COR-L47 (cell line): ENCODE measurements at places on chromosomes 6 and 20.

- DNase-seq = no peak
Measured at GRCh38 chr20:63840405-63840828, 9.4 kb upstream of the ZBTB46 start.

DNA sequence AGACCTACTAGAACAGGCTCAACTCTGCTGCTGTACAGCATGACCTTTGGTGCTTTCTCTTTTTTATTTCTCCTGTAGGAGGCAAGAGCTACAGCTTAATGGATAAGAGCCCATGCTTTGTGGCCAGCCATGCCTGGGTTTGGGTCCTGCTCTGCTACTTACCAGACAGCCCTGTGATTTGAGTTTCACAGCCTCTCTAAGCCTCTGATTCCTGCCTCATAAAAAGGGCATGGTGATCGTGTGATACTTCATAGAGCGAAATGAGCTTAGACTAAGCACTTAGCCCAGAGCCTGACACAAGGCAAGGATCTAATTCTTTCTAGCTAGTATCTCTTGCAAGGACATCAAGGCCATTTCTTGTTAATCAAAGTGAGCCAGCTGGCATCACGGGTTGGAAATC is 19.3 kb upstream of the PDE7B start:
- no peak for DNase-seq

DNA sequence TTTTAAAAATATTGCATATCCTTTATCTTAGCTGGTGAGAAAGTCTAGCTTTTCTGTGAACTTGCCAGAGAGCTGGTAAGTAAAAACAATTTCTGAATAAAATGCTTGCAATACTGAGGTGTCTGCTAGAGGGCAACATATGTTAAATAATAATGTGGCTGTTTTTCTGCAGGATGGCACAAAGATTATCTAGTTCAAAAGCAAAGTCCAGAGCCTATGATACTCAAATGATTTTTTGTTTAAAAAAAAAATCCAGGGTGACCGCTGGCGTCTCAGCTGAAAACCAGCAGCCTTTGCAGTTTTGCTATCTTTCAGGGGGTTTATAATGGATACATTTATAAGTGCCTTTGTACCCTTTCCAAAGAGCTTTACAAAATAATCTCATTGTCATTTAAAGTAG is 194.9 kb downstream of the PHACTR1 start:
- peak; percentile 28 for DNase-seq

DNA sequence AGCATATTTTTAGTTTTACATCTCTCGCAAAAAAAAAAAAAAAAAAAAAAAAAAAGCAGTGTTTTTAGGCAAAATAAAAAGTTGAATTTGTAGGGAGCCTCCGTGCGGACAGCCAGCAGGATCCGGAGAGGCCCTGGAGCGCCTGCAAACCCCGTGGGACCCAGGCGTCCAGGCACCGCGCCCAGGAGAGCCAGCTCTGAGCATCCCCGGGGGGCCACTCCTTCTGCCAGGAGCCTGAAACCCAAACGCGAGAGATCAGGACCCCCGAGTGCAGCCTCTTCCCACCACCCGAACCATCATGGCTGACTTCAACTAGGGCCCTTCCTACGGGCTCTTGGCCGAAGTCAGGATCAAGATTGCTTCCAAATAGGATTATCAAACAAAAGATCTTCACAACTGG is 54.1 kb upstream of the LY86 start:
- DNase-seq = no peak

DNA sequence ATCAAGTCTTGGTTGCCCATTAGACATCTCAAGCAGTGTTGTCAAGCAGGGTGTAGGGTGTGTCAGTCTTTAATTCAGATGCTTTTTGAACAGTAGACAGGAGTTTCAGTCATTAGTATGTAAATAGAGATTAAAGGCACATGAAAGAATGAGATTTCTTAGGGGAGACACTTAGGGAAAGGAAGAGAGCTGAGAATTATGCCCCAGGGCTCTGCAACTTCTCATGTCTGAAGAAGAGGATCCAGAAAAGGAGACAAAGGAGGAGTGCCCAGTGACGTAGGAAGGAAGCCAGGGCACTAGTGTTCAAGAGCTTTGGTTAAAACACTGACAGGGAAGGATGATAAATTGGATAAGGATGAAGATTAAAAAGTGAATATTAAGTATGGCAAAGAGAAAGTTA is 569.7 kb downstream of the NKAIN2 start:
- no peak for DNase-seq

GRCh38 chr6:30840084-30840934 is 44.0 kb upstream of the DDR1 start:
- no peak for DNase-seq

DNA sequence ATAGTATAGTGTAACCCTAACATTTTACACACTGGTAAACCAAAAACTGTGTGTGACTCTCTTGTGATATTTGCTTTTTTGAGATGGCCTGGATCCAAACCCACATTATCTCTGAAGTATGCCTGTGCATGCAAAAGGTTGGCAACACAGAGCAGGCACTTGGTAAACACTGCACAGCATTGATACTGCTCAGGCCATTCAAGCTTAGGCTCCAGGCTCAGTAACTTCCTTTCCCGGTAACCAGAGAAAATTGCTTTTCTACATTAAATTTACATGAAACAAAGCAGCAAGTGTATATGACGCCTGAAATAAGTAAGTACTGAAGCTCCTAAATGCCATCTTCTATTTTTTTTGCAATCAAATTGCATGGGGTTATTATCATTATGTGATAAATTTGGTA is 205.7 kb downstream of the EPM2A start:
- no peak for DNase-seq

- DNase-seq = no peak
Measured at GRCh38 chr6:54876365-54876764, 29.8 kb downstream of the FAM83B start.

DNA sequence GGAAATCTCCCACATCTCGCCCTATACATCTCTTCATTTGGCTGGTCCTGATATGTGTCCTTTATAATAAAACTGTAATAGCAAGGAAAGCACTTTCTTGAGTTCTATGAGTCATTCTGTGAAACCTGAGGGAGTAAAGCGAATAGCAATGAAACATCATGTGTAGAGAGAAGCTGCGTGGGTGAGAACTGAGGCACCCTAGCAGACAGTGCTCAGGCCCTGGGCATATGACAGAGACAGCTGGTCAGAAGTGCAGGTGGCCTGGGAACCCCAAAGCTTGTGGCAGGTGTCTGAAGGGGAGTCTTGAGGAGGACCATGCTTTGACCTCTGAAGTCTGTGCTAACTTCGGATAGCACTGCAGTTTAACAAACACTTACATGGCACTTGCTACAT is 1.3 kb upstream of the BLOC1S5 start:
- no peak for DNase-seq

DNA sequence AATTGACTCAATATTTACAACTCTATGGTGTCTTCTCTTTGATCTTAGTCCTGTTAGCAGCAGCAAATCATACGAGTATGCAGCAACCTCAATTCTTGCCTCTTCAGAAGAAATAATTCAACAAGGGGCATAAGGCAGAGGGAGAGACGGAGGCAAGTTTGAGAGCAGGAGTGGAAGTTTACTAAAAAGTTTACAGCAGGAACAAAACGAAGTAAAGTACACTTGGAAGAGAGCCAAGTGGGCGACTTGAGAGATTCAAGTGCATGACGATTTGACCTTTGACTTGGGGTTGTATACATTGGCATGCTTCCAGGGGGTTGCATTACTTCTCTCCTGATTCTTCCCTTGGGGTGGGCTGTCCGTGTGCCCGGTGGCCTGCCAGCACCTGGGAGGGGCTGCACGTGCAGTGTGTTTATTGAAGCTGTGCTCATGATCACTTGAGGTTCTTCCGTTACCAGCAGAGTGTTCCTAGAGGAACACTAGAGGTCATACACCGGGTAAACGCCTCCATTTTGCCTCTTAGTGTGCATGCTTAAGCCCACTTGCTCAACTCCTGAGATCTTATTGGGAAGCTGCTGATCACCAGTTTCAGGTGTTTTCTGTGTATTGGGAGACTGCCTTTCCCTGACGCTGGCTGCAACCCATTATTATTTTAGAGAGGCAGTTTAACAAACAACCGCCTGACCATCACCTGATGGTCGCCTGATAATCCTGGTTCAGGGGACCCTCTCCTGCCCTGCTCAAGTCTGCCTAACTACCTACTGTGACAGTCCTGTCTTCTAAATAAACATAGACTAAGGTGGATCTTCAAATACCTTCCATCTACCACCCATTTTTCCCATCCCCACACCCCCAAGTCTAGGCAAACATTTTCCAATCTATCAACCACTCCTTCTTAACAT is 172.4 kb upstream of the MYLIP start:
- no peak for DNase-seq

GRCh38 chr6:126926926-126927325 is 191.5 kb upstream of the RSPO3 start:
- no peak for DNase-seq

GRCh38 chr6:154488802-154489437 is 21.6 kb downstream of the CNKSR3 start:
- DNase-seq = no peak

- no peak for DNase-seq
Measured at GRCh38 chr6:3693831-3694230, 57.7 kb downstream of the PXDC1 start.

- DNase-seq = peak; percentile 3
Measured at GRCh38 chr6:129748212-129748900, 38.4 kb upstream of the ARHGAP18 start.

GRCh38 chr6:116450769-116451740 is 10.1 kb upstream of the CALHM6 start:
- DNase-seq = no peak

DNA sequence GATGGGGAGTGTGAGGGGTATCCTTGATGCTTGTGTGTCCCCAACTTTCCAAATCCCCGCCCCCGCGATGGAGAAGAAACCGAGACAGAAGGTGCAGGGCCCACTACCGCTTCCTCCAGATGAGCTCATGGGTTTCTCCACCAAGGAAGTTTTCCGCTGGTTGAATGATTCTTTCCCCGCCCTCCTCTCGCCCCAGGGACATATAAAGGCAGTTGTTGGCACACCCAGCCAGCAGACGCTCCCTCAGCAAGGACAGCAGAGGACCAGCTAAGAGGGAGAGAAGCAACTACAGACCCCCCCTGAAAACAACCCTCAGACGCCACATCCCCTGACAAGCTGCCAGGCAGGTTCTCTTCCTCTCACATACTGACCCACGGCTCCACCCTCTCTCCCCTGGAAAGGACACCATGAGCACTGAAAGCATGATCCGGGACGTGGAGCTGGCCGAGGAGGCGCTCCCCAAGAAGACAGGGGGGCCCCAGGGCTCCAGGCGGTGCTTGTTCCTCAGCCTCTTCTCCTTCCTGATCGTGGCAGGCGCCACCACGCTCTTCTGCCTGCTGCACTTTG is at the start of gene TNF:
Gene TNF, plus strand, starts transcription at position 231 of the 567 bp plus-strand sequence. Its CDS starts 177 bp downstream, at position 408.
- DNase-seq = no peak

GRCh38 chr20:49792006-49792405 is 20.6 kb upstream of the SLC9A8 start:
- no peak for DNase-seq

- DNase-seq = no peak
Measured at GRCh38 chr20:40443753-40444152, 245.3 kb downstream of the MAFB start.

GRCh38 chr6:166257911-166258318 is 50.3 kb downstream of the PRR18 start:
- no peak for DNase-seq

DNA sequence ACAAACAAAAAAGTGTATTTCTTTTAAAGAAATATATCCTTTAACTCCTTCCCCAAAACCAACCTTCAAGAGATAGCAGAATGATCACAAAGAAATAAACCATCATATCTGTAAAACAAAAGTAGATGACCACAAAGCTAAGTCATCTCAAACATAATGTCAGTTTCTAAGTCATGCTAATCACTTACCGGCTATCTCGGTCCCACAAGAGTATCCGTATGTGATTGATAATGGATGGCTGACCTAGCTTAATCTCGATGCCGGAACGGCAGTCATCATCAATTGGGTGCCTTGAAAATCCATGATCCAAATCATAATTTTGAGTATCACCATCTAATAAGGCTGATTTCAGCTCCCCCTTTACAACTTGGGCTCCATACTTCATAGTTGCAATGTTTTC is 59.7 kb downstream of the BTBD9 start:
- no peak for DNase-seq

- no peak for DNase-seq
Measured at GRCh38 chr6:123769431-123769830, 34.2 kb upstream of the NKAIN2 start.

- DNase-seq = no peak
Measured at GRCh38 chr6:70531133-70531532, 35.6 kb upstream of the SDHAF4 start.

- DNase-seq = no peak
Measured at GRCh38 chr20:21393166-21393565, 4.2 kb downstream of the NKX2-4 start.

DNA sequence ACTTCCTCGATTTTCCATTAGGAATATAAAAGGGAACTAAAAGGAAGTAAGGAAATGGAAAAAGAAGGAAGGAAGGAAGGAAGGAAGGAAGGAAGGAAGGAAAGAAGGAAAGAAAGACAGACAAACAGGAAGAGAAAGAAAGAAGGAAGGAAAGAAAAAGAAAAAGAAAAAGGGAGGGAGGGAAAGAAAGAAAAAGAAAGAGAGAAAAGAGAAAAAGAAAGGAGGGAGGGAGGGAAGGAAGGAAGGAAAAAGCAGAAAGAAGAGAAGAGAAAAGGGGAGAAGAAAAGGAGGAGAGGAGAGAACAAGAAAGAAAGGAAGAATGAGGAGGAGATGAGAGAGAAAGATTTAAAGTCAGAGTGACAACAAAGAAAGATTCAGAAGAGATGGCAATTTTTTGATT is 724.5 kb downstream of the GRIK2 start:
- no peak for DNase-seq

GRCh38 chr20:38321959-38322598 is 18.1 kb downstream of the BPI start:
- peak; percentile 11 for DNase-seq

GRCh38 chr6:43810965-43811732 is 41.1 kb downstream of the VEGFA start:
- no peak for DNase-seq

DNA sequence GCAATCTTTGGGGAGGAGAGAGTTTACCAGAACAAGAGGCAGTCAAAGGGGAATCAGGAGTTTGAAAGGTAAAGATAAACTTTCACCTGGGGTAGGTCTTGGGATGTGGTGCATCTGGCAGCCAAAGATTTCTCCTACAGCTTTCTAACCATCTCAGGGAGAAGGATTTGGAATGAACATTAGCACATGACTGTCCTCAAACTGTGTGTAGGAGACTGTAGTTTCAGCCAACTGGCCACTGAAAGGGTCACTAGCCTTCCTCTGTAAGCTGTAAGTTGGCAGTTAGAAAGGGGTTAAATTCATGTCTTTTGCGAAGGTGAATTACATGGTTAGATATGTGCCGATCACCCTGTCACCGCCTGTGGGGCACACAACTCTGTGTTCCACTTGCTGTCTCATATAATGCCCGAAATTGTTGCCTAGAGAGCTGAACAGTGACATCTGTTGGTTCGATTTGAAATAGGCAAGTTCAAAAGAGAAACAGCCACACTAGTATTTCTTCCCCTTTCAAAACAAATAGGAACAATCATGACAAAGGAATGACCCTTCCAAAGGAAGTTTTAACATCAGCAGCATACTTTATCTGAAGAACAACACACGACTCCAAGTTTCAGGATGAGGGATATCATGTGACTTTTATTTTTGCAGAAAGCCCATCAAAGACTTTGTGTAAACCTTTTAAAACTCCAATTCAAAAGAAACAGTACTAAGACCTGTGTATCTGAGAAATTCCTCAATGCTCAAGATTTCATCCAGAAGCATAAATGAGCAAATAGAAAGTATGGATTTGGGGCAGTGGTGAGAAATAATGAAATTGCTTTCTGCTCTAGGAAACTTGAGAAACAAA is 1.1 kb upstream of the OPN5 start:
- DNase-seq = peak; percentile 58

GRCh38 chr20:51542571-51543421 is at the start of gene NFATC2:
TSS of gene NFATC2 (minus strand) at chr20:51542719. CDS start at chr20:51542499, 220 bp downstream.
- no peak for DNase-seq
